ENCODE measurements at places on chromosomes 1 and 21.

DNA sequence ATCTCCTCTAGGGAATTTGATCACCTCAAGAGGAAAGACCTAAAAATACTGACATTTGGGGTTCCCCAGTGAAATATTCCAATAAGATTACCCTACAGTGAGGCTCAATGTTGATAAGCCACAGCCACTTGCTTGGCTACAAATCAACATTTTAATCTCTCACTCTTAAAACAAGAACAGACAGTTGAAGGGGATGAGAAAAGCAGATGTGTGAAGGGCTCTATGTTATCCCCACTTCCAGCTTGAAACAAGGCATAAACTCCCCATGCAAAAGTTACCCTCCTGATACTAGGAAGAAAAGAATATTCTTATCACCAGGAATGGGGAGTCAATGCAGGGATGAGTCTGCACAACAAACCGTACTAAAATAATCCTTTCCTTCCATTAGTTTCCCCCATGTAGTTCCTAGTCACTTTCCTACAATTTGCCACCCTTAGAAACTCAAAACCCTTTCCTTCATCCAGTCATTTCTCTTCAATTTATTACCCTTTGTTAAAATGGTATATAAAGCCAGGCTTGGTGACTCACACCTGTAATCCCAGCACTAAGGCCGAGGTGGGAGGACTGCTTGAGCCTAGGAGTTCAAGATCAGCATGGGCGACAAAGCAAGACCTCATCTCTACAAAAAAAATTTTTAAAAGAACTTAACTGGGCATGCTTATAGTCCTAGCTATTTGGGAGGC lies 29.5 kb downstream of the LPGAT1 start:
- DNase-seq, result no peak

- DNase-seq, result peak; percentile 92
Observed at GRCh38 chr1:152013664-152014237, 20.1 kb upstream of the S100A10 start.

DNA sequence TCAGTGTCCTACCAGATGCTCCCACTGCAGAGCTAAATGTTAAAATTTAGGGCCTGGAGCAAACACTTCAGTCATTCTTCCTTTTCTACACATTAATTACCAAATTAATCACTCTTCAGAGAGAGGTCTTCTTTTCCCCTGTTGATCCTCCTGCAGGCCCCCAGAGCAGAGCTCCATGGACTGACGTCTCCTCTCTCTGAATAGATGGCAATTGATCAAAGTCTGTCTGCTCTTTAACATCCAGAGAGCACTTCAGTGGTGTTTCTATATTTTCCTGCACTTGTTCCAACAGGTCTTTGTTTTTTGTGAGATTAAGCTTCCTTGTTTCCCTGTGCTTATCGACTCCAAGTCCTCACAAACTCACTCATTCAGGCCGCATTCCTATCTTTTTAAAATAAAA lies 239.3 kb downstream of the SIPA1L2 start:
- DNase-seq, result no peak

DNA sequence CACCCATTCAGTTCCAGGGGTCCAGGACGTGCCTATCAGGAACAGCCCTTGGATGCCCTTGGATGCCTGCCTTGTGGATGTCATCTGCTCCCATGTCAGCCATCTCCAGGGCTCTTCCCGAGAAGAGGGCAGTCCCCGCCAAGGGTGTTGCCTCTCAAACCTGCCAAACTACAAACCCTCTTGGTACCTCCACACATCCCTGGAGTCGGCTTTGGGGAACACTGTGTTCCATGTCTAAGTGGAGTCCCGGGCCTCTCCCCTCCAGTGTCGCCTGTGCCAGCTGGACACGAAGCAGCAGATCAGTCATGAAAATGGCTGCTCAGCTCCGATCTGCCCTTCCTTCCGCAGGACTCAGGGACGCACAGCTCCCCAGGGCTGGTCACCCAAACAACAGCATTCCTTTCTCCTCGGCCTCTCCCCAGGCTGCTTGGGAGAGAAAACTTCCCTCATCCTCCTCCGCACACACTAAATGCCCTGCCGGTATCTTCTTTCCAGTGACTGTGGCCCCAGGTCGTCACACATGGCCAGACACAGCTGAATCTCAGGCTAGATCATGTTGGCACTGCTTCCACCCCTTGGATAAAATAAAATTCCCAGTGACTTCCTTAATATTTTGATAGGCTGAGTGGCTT lies 53.4 kb downstream of the GALNT2 start:
- no peak for DNase-seq

DNA sequence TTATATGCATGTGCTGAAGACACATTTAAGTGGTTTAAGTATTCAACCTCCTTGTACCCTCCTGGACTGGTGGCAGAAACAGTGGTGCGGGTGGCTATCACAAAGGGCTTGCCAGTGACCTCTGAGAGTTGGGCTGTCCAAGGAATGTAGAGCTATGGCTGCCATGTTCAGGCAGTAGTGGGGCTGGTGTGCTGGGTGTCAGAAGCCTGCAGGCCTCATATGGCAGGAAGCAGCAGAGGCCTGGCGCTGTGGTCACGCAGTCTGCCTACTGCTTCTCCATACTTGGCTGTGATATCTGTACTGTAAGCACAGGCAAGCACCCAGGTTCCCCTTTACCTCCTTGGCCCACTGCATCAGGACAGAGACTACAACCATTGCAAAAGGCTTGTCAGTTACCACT lies 870.0 kb downstream of the LRRIQ3 start:
- DNase-seq, result no peak

GRCh38 chr1:180720753-180721152 lies 88.9 kb downstream of the XPR1 start:
- no peak for DNase-seq

DNA sequence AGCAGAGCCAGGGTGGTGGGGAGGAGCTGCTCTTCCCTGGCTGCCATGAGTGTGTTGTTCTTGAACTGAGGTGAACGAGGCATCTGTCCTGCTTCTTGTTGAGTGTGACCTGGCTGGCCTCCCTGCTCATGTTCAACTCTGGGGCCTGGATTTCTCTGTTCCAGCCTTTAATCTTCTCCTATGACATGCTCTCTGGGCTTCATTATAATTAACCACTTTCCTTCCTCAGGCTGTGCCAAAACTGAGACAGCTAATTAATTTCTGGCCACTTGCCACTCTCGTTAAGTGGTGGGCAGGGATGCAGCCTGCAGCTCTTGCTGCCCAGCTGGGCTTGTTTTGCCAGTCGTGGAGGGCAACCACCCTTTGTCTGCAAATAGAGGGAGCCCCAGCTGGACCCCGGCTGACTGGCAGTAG lies 23.3 kb downstream of the OPRD1 start:
- no peak for DNase-seq

DNA sequence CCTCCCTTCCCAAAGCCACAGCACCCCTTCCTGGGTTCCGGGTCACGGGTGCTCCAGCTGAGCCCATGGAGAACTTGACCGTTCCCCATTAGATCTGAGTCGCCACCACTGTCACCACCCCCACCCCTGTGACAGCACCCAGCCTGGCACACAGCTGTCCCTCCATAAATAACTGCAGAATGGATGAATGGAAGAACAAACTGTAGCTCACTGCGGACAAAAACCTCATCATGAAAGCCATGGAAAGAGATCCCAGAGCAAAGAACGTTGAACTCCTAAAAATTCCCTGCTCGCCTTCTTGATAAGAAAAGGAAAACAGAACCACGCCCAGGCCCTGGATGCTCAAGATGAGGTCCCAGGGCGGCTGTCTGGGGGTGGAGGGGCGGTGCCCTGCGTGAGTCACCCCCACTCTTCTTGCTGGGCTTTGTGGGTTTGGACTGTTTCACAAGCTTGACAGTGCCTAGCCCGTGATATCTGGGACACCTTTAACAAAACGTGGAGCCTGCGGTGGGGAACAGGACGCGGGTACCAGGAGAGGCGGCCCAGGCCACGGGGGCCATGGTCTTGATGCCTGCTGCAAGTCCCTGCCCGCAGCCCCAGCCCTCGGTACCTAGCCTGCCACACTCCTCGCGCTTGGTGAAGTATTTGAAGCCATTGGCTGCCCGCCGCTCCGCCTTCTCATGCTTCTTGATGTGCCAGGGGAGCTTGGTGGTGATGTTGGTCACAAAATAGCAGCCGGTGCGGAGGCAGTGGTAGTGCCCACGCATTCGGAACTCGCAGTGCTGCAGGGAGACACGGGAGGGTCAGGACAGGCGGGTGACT lies 151.9 kb downstream of the CASZ1 start:
- no peak for DNase-seq

DNA sequence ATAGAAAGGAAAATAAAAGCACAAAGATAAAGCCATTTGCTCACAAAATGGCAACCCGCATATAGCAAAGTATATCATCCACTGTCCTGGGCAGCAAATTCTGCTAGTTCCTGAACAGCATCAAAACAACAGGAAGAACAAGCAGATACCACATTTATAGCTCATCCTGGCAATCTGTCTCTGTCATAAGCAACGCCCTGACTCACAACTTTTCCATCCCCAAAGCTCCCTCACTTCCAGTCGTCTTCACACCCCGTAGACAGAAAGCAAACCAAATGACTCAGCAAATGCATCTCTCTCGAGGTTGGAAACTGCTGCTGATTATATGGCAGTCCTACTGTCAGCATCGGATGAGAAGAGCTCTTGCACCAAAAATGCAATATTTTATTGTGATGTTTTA lies 65.8 kb downstream of the AK5 start:
- no peak for DNase-seq

- DNase-seq, result no peak
Observed at GRCh38 chr1:19374926-19375325, 62.8 kb downstream of the SLC66A1 start.

GRCh38 chr1:19209439-19209989 lies 552 bp downstream of the UBR4 start:
- no peak for DNase-seq

- DNase-seq, result no peak
Observed at GRCh38 chr1:75170981-75171380, 36.8 kb downstream of the LHX8 start.

GRCh38 chr1:213103377-213104306 lies 52.6 kb downstream of the RPS6KC1 start:
- DNase-seq, result no peak

- DNase-seq, result peak; percentile 64
Observed at GRCh38 chr21:39529026-39529425, 77.3 kb downstream of the SH3BGR start.
